ENCODE measurements at places on chromosomes 1 and 21.

DNA sequence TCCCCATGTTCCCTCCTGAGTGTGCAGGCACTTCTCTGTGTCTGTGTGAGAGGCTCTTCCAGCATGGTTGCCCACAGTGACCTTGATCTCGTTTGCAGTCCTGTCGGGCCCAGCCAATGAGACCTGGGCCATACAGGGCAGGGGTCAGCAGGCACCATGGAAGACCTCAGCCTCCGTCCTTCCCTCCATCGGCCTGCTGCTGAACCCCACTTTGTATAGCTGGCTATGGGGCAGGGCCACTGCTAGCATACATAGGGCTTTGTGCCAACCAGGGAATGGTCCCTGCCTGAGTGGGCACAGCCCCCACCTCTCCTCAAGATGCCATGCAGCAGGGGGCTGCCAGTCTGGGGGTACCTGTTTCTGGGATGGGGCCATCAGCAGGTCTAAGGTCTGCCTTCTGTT is 3.8 kb downstream of the C1orf35 start:
- DNase-seq: no peak

DNA sequence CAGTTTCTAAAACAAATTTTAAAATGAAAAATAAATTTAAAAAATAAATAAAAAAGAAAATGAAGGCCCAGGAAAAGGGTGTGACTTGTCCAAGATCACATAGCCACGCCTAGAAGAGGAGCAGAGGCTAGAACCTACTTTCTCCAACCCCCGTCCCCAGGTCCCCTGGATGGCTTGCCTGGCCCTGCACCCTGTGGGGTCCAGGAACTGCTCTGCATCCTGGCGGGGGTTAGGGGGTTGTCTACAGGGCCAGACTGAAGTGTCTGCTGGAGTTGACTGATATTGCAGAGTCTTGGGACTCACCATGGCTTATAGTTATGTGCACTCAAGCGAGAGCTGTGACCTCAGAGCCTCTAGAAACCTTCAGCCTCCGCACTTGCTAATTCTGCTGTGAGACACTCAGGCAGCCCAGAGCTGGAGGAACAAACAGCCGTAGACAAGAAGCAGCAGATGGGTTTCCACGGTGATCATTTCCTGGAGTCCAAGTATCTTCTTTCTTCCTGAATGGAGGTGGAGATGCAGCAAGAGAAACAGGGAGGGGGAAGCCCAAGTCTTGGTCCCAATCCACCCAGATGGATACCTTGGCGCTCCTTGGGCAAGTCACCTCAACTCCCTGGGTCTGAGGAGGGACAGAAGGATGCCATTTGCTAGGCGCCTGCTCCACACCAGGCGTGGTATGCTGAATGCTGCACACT is 5.2 kb upstream of the EXTL1 start:
- no peak for DNase-seq

DNA sequence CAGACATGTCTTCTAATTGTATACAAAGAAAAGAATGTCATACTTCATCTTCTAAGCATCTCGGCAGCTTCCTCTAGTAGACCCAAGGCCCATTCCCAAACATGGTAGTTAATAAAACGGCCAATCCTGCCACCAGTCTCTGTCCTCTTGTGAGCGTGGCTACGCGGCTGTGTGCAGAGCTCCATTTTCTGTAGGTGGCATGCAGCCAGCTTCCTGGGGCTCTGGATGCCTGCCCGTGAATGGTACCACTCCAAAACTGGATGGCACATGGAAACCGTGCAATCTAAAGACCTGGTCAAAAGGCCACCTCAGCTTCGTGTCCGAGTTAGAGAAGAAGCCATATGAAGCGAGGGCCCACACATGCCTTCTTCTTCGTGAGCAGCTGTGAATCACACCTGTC is 110.7 kb downstream of the SIPA1L2 start:
- DNase-seq: no peak

- no peak for DNase-seq
Measured at GRCh38 chr1:232805269-232806185, at the start of gene MAP10. Gene MAP10, plus strand, starts transcription at chr1:232805416. Its CDS starts 34 bp downstream, at chr1:232805450.

- no peak for DNase-seq
Measured at GRCh38 chr1:161887730-161888287, 121.7 kb downstream of the ATF6 start.

- no peak for DNase-seq
Measured at GRCh38 chr1:172220376-172220775, 200.1 kb upstream of the C1orf105 start.

GRCh38 chr1:66182026-66182425 is 351.9 kb upstream of the SGIP1 start:
- DNase-seq: no peak

DNA sequence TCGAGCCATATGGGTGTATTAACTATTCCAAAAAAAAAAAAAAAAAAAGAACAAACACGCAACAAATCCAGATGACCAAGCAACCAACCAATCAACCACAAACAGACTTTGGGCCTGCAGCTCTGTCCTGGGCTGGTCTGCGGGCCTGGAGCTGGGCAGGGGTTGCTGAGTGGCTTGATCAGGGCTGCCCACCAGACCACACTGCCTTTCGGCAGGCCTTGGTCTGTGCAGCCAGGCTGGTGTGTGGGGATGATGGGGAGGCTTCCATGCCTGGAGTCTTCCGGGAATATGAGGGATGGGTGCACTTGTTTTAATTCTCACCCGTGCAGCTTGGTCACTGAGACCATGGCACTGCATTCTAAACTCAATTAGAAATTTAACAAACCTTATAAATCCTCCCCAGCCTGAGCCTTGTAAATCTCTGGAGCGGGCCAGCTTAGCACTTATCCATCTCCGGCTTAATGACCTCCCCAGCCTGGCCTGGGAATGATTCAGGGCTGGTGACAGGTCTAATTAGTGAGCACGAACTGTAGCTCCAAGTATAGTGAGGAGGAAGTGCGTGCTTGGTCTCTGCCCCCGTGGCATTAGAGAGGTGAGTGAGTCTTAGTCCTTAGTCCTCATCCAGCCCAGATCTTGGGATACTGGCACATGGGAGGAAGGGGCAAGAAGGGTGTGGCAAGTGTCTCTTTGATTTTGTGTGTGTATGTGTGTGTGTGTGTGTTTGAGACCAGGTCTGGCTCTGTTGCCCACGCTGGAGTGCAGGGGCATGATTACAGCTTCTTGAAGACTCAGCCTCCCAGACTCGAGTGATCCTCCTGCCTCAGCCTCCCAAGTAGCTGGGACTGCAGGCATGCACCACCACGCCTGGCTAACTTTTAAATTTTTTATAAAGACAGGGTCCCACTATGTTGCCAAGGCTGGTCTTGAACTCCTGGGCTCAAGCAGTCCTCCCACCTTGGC is 74.6 kb upstream of the CSF3R start:
- no peak for DNase-seq

DNA sequence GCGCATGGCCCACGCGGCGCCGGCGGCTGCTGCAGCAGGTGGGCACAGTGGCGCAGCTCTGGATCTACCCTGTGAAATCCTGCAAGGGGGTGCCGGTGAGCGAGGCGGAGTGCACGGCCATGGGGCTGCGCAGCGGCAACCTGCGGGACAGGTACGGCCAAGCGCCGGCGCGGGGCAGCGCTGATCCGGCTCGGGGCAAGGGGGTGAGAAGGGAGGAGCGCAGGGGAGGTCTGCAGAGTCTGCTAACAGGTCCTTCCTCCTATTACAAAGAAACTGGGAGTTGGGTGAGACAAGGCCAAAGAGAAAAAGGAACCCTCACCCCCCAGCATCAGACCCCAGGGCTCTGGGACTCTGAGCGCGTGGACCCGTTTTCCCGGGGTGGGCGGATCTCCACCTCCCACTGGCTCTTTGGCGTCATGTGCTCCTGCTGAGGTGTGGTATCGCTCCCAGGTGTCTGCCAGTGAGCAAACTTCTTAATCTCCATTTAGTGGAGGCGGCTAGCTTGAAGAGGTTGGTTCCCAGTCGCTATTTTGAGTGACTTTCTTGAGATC is 431 bp downstream of the MTARC1 start:
- no peak for DNase-seq

GRCh38 chr1:21703318-21703963 is 34.3 kb upstream of the RAP1GAP start:
- peak; percentile 77 for DNase-seq

DNA sequence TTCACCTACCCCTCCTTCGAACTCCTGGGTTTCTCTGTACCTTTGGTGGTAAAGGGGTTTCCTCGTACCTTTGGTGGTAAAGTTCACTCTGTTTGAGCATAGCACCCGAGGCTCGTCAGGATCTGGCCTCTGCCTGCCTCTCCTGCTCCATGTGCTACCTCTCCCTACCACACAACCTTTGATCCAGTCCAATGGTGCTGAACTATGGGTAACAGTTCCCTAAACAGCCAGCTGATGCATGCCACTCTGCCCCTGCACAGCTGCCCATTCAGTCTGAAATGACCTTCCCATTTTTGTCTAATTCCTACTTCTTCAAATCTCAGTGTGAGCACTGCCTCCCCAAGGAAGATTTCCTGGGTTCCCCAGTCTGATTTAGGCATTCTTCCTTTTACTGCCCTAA is 14.0 kb downstream of the OVAAL start:
- no peak for DNase-seq

GRCh38 chr21:44392916-44393315 is 39.5 kb downstream of the TRPM2 start:
- DNase-seq: no peak

DNA sequence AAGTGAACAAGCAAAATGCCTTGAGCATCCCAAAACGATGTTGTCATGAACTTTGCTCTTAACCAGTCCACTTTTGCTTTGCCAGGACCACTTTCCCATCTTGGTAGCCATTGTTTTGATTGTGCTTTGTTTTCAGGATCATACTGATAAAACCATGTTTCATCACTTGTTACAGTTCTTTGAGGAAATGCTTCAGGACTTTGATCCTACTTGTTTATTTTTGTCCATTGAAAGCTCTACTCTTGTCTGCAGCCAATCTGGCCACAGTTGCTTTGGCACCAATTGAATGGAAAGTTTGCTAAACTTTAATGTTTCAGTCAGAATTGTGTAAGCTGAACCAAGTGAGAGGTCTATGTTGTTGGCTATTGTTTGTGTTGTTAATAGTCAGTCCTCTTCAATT is 12.8 kb downstream of the PLPPR4 start:
- no peak for DNase-seq

- no peak for DNase-seq
Measured at GRCh38 chr1:85296980-85297379, 20.5 kb upstream of the BCL10 start.

DNA sequence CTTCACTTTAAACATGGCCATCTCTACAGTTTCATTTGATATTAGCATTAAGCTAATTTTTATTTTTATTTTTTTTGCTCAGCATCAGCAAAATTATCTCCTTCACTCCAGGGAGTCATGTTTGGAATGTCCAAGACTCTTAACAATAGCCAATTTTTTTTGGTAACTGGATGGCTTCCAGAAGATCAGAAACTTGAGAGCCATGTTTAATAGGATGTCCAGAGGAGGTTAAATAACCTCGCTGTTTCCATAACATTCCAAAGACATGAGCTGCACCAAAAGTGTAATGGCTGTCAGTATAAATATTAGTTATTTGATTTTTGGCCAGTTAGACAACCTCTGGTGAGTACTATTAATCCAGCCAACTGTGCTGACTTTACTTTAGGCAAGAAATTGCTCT is 80.7 kb downstream of the DNTTIP2 start:
- no peak for DNase-seq

DNA sequence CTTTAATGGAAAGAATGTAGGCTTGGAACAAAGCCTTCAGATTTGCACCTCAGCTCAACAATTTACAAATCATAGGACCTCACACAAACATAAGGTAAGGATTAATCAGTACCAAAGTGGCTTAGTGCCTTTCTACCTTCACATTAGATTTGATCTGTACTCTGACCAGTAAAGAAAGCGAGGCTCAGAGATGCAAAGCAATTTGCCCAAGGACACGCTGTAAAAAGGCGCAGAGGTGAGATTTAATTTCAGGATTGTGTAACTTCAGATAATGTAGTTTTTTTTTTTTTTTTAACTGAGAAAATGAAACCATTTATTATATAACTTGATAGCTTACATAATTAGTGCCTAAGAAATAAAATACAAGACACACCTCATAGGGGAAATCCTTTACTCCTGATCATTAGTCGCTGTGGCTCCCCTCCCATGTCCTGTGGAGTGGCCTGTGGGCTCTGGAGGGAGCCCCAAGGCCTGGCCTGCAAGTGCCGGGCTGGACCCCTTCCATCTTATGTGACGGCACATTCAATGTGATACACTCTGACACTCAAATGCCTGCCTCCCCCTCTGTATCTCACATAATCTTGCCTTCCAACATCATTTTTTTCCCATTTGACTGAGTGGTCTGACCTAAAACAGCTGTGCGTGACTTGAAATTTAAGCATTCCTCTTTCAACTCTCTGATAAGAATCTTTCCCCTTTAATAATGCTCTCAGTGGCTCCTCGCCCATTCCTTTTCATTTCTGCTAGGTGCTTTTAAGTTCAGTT is 426.5 kb upstream of the DAB1 start:
- DNase-seq: no peak

GRCh38 chr1:234745276-234745675 is 135.3 kb upstream of the IRF2BP2 start:
- no peak for DNase-seq

DNA sequence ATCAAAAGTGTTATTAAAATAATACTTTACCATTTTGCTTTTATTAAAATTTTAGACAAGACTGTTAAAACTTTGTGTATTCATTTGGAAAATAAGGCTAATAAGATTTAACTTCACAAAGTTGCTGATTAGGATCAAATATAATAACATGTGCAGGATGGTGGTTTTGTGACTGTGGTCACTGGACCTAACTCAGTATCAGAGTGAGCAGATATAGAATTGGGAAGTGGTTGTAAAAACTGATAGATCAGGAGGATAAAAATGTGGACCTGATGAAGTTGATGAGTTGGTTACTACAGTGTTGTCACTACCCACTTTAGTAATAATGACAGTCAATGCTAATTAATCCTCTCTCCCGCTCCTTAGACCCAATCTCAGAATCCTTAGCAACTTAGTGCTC is 186.4 kb downstream of the AKT3 start:
- no peak for DNase-seq

DNA sequence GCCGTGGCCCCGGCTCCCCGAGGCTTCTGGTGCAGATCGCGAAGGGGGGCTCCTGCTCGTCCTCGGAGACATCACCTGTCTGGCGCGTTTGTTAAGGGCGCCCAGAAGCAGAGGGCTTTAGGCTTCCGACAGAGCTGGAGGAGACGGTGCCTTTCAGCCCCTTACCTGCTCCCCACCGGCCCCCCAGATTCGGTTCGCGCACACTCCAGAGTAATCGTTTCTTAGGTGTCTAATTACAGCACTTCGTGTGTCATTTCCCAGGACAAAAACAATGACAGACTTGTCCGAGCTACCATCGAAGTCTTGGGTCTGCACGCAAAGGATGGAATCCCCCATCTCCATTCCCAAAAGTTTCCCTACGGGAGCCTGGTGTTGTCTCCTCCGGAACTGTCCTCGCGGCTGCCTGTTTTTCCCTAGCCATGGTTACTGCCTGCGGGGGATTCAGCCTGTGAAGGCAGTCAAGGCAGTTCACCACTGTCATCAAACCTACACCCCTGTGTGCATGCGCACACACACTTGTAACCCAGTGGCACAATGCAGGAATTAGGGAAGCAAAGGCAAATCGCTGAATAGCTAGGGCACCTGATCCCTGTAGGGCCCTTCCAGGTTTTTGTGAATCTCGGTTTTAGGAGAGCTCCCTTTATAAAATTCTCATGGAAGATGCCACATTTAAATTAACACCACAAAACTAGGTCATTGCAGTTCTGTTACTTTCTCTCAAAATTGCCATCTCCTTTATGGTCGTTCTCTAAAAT is 738 bp upstream of the CDC42BPA start:
- no peak for DNase-seq

GRCh38 chr1:235442788-235443429 is 61.3 kb downstream of the B3GALNT2 start:
- peak; percentile 68 for DNase-seq
